ENCODE measurements at places on chromosomes 4 and X.

DNA sequence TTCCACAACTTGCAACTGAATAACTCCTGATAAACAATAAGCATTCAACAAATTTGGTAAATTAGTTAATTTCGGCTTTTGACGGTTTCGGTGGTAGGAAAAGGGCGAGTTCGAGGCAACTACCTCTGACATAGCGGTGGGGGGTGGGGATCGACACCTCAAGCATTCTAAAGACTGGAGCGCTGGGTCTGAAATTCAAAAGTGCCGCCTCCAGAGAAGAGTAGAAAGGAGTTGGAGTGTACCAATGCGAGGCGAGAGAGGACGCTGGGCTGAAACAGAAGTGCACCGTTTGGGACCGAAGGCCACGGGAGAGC, 725 bp downstream of the SMC1A start:
- DNase-seq = no peak

DNA sequence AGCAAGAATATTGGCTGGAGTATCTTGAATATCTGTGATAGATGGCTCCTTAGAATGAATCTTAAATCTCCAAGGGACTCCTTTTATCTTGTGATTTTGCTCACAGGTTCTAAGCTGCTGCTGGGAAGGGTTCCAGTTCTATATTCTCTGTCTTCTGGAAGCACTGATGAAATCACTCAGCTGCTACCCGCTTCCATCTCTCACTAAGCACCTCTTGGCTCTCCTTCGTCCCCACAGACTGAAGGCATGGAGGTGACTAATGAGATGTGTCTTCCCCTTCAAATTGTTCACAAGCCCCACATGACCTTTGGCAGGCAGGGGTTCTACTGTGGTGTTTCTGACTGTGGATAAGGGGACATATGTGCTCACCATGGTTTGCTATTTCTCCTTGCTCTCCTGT, 75.9 kb downstream of the C4orf51 start:
- no peak for DNase-seq

GRCh38 chr4:152398060-152398459, 137.8 kb downstream of the FBXW7 start:
- DNase-seq = no peak

- no peak for DNase-seq
These were observed 46.3 kb upstream of the HHIP start for GRCh38 chr4:144599621-144600020.

DNA sequence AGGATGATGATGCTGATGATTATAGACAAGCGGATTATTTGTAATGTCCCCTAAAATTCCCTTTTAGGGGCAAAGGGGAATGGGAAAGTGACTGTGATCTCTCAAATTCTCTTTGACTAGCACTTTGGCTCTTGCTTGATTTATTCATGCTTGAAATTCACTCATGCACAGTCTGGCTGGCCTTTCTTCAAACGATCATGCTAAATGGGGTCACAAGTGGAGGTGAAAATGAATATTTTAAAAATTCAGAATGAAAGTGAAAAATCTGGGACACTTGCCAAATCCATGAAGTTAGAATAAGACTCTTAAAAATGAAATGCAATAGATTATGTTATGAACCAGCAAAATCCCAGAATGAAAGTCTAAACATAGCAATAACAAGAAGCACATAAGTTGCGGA, 173.4 kb upstream of the RAI2 start:
- no peak for DNase-seq

GRCh38 chrX:102899940-102900916, 36.8 kb upstream of the RAB40AL start:
- DNase-seq = peak; percentile 30

GRCh38 chrX:112056476-112056875, 26.1 kb downstream of the TRPC5 start:
- no peak for DNase-seq

- no peak for DNase-seq
These were observed 333.2 kb downstream of the ARHGAP10 start for GRCh38 chr4:148065075-148065474.

DNA sequence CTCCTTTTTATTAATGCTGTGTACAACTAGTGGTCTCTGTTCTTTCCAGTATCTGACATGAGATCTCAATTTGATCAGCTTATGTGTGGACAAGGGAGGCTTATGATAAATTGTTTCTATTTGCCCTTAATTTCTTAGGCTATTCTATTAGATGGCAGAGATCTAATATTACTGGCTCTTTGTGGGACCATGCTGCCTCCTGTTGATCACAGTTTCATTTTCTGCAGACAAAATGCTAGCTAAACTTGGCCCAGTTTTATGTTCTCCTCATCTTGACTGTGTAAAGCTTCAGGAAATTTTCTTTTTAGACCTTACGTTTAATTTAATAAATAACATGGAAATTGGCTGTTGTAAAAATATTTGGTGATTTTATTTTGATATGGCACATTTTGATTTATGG, 627.1 kb upstream of the AADAT start:
- no peak for DNase-seq

- peak; percentile 4 for DNase-seq
These were observed 13.1 kb downstream of the GPR82 start for GRCh38 chrX:41737065-41737464.

DNA sequence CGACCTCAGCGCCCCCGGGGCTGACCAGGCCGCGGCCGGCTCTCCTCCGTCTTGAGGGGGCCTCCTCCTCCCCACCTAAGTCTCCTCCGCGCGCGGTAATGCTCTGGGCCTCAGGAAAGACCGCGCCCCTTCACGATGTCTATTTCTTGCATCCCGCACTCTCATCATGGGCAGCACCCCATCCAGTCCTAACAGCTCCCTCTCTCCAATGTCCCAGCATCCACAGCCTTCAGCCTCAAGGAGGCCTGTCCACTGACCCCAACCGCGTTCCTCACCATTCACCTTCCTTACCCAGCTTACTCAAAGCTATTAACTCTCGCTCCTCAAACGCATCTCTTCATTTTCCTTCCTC, 77.5 kb downstream of the MAGED4 start:
- no peak for DNase-seq

GRCh38 chr4:101823864-101824263, 33.3 kb downstream of the BANK1 start:
- DNase-seq = no peak

- no peak for DNase-seq
These were observed 36.6 kb downstream of the SEL1L3 start for GRCh38 chr4:25826074-25826752.

Data from stimulated activated CD8-positive, alpha-beta memory T cell treated with anti-CD3 and anti-CD28 coated beads, Interleukin-4, amount 100 ng/mL, for 4 hours (primary cell).